ENCODE measurements at places on chromosomes 3 and 15.

- no peak for DNase-seq
Measured at GRCh38 chr3:141471160-141471559, 15.7 kb upstream of the RASA2 start.

GRCh38 chr3:116367761-116368395 is 77.4 kb downstream of the LSAMP start:
- DNase-seq = no peak

GRCh38 chr3:111241960-111242359 is 170.3 kb downstream of the NECTIN3 start:
- DNase-seq = no peak

GRCh38 chr15:38130740-38131498 is 121.7 kb upstream of the SPRED1 start:
- DNase-seq = peak; percentile 95

- no peak for DNase-seq
Measured at GRCh38 chr3:65314269-65314668, 626.5 kb upstream of the ADAMTS9 start.

- DNase-seq = no peak
Measured at GRCh38 chr15:27696530-27696929, 402.6 kb downstream of the OCA2 start.

DNA sequence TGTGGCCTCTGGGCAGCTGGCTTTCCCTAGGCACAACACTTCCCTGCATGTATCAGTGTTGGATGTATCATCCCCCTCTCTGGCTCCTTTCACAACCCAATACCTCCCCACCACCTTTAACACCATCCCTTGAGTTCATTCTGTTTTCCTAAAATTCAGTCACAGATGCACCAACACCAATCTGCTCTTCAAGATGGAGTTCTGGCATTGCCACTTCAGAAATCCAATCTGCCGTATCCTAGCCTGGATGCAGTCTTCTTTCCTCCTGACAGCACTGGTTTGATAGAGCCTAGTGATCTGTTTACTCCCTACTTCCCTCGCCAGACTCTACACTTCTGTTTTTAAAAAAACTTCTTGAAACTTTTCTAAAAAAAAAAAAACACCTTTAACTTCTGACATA is 21.7 kb downstream of the PXYLP1 start:
- no peak for DNase-seq

DNA sequence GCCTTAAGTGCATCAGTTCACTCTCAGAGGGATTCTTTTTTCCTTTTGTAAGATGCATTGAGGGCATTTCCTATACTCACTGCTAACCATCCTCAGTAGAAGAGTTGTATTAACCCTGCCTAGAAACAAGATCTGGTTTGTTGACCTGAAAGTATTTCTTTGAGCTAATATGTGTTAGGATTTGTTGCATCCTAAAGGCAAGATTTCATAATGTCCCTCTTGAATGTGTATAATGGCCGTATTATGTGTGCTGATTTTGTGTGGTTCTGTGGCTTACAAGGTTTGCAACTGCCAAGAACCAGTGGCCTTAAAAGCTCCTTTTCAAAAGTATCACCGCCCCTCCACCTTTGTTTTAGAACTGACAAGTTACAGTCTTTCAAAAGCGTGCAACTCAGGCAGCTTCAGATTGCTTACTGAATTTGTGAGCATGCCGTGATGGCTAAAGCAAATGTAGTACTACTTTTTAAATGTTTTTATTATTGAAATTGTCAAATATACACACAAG is 182.0 kb upstream of the BHLHE40 start:
- no peak for DNase-seq

- DNase-seq = peak; percentile 25
Measured at GRCh38 chr15:77186594-77187011, 115.7 kb upstream of the TSPAN3 start.

DNA sequence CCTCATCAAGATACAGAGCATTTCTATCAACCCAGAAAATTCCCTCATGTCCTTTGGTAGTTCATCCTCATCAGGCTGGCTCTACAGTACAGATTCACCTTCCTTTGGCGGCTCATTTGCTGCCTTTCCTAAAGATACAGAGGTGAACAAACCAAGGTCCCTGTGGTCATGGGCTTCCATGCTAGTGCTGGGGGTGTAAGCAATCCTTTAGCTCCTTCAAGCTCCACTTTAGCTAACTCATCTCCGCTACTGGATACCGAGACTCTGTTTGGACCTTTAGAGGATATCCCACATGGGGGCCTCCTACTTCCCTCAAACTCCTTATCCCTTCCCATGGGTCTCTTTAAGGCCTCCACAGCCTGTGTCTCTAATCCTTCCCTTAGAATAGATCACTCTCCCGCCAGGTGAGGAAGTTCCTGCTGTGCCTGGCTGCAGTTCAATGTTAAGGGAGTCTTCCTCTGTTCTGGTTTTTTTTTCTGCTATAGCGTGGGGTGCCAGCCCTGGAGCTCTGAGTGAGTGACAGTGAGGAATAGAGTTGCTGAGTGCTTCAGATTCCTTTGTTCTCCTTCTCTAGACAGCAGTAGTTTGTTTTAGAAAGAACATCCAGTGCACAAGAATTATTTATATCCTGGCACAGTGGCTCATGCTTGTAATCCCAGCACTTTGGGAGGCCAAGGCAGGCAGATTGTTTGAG is 30.7 kb downstream of the CLEC3B start:
- DNase-seq = no peak

DNA sequence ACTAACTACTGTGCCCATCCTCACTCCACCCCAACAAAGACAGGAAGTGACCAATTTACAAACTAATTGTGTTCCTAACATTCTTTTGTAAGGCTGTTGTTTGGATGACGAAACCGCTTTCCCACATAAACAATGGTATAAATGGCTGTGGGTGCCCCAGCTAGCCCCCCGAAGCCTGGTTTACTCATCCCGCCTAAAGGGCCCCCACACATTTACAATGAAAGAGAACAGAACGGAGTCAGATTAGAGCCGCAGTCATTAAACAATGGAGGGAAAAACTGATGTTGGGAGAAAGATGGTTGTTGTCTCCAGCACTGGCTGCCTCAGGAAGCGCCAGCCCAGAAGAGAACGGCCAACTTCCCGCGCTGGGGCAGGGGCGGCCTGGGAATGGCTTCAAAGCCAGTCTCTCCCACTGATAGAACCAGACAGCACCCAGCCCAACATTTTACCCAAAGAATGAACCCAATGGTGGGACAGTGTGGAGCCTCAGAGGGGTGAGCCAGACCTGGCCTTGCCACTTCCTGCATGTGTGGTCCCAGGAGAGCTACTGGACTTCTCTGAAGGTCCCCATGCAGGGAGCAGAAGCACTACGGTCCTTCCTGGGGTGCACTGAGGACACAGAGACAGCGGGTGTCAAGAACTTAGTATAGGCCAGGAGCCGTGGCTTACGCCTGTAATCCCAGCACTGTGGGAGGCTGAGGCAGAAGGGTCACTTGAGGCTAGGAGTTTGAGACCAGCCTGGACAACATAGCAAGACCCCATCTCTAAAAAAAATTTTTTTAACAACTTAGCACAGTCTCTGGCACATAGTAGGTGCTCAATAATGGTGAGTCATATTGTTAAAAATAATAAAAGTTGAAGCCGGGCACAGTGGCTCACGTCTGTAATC is 75.8 kb upstream of the GATA2 start:
- no peak for DNase-seq

DNA sequence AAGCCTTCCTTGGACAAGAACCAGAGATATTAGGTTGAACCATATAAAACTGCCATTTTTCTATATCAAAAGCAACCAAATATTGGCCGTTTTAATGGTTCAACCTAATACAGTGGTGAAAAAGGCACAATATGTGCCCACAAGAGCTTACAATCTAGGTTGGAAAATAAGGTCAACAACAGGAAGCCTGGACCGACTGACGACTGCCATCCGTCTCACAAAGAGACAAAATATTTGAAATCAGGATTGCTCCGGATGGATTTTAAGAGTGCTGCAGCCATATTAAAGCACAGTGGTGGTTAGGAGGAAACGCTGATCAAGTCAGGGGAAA is 1.4 kb downstream of the AHSG start:
- no peak for DNase-seq

DNA sequence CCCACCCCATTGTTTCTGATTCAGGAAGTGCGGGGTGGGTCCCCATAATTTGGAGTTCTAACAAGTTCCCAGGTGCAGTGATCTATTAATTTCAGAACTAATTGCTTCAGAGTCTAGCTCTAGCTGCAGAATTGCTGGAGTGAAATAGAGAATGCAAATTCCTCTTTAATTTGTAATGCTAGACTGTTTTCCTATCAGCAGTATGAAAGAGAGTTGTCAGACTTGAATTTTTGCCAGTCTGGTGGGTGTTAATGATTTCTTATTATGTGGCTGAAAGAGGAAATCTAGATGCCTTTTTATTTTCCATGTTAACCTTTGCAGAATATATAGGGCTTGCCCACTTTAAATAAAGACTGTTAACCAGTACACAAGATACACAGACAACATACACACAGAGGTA is 23.7 kb downstream of the APH1B start:
- no peak for DNase-seq

DNA sequence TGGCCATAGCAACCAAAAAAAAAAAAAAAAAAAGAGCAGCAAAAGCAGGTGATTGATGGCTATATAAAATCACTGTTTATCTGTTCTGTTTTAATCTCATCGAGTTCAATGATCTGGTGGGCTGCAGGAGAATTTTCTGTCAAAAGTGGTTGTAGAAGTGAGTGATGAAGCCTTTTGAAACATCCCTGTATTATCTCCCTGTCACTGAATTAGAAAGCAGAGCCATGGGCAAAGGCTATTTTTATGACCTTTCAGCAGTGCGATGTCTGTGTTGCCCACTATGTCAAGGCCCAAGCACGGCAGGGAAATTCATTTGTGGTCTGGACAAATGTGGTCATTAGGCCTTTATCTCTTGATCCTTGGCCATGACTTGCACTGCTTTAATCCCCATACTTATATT is 59.9 kb downstream of the OTOL1 start:
- DNase-seq = no peak

GRCh38 chr15:77001351-77001750 is 6.4 kb downstream of the PSTPIP1 start:
- no peak for DNase-seq

GRCh38 chr3:113151461-113152031 is 59.8 kb upstream of the BOC start:
- DNase-seq = no peak

DNA sequence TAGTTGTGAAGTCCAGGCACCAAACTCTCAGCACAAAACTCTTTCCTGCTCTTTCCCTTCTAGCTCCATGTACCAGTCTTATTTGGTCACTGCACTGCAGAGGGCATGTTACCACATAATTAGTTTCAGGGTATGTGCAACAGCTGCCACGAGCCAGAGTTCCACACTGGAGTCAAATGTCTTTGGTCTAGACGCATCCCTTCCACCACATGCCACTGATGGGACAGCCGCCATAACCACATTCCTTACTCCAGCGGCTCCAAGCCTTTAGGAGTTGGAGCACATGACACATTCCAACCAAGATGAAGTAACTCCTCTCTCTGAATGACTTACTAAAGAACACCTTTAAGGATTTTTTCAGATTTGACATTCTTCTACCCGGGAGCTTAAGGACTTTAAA is 153.4 kb downstream of the ERC2 start:
- DNase-seq = no peak

DNA sequence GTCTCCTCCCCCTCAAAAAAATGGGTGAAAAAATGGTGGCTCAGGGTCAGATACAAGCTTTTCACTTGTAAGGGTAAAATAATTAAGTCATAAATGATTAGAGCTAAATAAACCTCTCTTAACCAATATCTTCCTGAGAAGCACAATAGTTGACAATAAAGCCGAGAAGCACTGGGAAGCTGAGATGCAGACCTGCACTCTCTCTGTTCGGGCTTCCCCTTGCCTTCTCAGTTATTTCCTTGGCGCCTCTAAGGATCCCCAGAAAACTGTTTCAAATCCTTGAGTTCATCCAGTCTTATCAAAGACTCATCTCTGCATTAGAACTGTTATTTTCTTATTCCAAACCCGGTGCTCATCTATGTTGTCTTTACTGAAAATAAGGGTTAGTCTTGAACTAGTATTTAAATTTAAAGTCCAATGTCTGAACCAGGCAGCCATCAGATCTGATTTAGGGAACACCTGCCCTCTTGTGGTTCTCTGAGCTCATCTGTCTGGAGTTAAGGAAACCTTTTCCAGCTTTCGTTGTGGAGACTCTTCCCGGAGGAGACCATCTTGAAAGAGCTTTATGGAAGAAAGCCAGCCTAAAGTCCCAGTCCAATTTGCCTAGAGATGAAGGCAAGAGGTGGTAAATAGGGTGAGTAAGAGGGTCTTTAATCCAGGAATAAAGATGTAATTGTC is 256.4 kb upstream of the MCTP2 start:
- DNase-seq = no peak

DNA sequence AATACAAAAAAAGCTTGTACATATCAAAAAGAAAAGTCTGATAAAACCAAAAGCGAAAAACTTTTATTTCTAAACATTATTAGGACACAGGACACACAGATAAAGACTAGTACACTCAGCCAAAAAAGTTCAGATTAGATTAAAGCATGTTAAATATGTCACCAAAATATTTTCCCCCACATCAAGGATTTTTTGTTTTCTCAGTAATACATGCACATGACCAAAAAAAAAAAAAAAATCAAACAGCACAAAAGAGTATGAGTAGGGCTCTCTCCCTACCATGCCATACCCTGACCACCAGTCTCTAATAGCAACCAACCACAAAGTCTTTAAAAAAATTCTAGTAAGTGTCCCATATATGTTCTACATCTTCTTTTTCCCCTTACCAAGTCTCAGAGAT is 77.4 kb downstream of the LRRFIP2 start:
- DNase-seq = no peak

DNA sequence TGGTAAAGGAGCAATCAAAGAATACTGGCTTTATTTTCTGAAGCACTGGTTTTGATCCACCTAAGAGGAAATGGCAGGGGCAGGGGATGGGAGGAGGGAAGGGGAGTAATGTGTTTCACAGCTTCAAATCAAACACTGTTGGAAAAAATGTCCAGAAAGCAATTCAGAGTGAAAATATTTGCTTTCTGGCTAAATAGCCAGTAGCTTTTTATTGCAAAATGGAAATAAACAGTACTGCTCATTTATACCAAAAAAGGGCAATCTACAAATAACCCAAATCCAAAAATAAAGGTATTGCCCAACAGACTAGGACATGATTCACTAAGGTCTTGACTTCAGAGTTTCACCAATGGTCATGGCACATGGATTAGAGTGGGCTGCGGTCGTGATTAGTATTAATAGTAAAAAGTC is 279.3 kb upstream of the THBS1 start:
- DNase-seq = no peak

- peak; percentile 14 for DNase-seq
Measured at GRCh38 chr3:197014942-197015575, 14.6 kb downstream of the MELTF start.

DNA sequence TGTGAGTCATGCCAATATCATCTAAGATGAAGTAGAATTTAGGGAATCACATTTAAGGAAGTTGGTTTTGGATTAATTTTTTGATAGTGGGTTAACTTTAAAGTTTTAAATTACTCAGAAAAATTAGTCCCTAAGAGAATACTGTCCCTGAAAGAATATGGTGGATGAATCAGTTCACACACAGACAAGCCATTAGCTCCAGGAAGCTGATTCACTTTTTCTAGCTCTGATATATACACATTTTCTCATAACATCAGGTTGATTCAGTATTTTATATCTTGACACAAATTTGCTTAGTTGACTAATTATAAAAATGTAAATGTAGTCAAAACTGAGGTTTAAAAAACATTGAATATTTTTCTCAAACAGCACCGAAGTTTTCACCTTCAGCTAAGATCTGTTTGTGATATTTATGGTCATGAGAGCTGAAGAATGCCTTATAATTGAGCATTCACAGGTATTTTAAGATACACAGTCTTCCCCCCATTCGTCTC is 55.1 kb downstream of the MYH15 start:
- no peak for DNase-seq

GRCh38 chr3:122598556-122598955 is 21.1 kb downstream of the PARP15 start:
- no peak for DNase-seq

- no peak for DNase-seq
Measured at GRCh38 chr3:39323494-39323893, 6.0 kb upstream of the CCR8 start.
